Stimulated activated CD4-positive, alpha-beta T cell treated with anti-CD3 and anti-CD28 coated beads, Interleukin-1b, Interleukin-23, amount 100 ng/mL, for 1 hour (primary cell): ENCODE measurements at places on chromosomes 12 and 14.

DNA sequence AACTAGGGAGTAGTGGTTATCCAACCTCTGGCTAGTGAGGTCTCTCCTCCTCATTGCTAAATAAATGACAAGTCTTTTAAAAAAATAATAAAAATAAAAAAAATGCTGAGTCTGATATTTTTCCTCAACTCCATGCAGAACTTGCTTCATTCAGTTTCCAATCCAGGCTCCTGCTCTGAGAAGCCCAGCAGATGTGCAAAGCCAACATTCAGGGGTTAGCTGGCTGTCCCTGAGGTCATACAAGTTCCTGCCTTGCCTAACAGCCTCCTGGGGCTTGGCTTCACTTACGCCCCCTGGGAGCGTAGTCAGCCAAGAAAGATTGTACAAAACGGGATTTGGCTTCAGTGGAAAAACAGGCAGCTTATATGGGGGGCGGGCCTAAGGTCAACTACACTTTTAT is 23.3 kb downstream of the RTRAF start:
- no peak for DNase-seq

GRCh38 chr12:2179953-2180736 is 127.4 kb downstream of the CACNA1C start:
- DNase-seq, result no peak

DNA sequence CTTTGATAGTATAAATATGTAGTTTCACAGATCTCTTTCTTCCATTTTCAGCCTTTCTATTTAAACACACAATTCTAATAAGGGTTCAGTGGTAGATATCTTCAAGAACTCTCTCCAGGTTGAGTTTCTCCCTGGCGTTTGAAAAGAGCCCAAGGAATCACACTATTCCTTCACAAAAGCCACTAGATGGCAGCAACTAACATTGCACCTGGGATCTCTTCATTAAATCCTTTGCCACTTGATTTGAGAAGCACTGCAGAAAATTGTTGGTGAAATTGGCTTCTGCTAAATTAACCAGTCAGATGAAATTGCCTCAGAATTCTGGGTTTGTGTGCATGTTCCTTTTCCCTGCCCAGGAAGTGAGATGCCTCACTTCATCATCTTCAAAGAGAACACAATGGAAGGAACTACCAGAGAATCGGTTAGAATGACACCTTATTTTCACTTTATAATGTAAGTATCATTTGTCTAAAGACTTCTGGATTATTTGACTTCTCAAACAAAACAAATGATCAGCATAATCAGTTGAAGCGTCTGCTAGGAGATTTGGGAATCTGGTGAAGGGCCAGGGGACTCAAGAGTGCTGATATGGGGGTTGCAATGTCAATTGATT is 6.8 kb downstream of the CCDC198 start:
- DNase-seq, result no peak

GRCh38 chr14:84789012-84789411 is 740.9 kb upstream of the FLRT2 start:
- no peak for DNase-seq

DNA sequence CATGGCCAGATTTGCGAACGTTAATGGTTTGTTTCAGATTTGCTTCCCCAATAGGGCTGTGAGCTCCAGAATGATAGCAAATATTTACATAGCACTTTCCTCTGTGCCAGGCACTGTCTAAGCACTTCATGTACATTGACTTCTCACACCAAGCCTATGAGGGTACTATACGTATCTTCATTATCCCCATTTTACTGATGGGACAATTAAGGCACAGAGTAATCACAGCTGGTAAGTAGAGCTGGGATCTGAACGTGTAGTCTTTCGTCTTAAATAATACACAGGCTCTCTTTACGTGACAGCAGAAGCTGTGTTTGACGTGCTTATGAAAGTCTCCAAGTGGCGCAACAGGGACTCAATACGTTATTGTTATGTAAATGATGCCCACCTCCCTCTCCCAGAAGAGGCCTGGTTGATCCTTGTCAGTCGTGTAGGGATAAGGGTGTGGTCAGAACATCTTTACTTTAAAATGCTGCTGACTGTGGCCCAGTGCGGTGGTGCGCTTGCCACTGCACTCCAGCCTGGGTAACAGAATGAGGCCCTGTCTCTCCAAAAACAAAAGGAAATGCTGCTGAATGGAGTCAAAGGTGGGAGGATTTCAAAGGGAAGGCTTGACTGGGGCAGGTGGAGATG is 66.3 kb upstream of the TCL1B start:
- DNase-seq, result no peak

DNA sequence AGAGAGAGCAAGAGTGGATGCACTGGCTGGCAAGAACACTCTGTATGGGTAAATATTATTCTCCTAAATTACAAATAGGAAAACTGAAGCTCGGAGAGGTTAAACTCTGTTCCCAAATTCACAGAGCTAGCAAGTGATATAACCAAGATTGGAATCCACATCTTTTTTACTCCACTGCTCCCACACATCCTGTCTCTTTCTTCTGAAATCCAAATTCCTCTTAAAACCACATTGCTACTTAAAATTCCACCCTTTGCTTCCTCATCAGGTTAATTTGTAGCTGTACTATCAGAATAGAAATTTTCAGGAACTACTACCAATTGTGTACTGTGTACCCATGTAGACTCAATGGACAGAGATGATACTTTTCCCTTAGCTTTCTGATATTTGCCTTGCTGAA is 74.4 kb downstream of the ARMH4 start:
- no peak for DNase-seq

DNA sequence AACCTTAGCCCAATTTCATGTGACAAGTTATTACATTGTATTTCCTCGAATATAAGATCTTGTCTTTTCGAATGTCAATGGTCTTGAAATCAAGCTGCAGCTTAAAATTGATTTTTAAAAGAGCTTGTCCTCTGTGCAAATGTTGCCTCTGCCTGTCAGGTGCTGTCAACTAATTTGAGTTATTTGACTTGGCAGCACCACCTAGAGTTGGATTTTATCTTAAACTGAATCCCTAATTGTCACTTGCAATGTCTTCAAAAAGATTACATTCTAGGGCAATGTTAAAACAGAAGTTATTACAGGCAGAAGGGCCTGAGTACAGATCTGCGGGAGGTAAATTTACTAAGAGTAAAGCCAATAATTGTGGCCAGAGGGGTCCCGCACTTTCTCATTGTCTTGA is 26.2 kb upstream of the TUNAR start:
- DNase-seq, result no peak
